Bone marrow (tissue), 2 donors: ENCODE measurements at places on chromosomes 16 and 17.
A peak's percentile ranks its signal among the peaks of the same experiment; 100 is the strongest.

DNA sequence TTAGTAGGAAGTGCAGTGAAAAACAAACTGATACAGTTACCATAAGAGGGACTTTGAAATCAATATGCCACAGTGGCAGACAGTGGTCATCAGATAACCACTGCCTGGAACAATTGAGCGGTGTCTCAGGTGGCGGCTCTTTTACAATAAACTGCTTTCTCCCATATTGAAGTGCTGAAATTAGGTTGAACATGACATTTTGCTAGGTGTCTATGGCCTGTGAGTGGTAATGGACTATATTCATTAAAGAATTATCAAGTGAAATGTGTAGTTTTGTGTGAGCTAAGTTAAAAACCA, 214.7 kb downstream of the RPTOR start:
- no peak for DNase-seq

DNA sequence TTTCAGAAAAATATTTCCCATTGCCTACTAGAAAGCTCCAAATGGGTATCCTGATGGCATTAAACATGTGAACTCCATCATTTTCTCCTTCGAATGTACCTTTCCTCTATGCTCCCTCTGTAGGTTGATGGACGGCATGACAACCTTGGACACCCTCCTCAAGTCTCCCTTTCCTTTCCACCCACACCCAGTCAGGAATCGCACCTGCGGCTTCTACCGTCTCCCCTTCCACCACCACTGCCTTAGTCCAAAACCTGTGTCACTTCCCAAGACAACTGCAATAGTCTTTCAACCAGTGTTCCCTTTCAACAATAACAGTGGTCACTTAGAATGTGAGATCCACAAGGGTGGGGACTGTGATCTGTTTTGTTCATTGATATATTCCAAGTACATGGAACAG, 233.1 kb upstream of the AXIN2 start:
- DNase-seq = peak; percentile 15

GRCh38 chr16:65054457-65054856, 67.4 kb downstream of the CDH11 start:
- DNase-seq = no peak

DNA sequence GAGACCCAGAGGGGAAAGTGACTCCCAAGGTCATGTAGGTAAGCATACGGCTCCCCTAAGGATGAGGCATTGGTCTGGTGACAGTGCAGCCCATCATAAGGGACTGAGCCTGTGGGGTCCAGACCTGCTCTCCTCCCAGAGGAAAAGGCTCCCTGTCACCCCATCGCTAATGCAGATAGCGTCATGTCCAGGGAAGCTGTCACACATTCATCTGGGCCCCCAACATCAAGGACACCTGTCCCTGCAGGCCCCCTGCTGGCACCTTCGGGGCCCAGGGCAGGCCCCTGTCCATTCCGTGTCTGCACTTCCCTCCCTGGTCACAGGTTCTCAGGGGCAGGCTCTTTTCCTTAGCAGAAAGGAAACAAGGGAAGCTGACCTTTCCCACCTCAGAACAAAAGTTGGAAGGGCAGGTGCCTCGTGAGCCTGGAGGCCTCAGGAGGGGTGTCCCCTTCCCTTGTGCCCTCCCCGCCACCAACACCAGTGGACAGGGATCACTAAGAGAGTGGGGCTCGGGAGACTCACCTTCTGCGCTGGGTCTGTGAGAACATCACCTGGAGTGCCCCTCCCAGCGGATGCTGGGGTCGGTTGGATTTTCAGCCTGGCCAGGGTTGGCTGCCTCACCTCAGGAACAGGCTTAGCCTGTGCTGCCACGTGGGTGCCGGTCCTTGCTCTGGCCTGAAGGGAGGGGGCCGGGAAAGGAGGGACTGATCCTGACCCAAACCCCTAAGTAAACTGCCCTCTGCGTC, 17.3 kb upstream of the LASP1NB start:
- DNase-seq = no peak

DNA sequence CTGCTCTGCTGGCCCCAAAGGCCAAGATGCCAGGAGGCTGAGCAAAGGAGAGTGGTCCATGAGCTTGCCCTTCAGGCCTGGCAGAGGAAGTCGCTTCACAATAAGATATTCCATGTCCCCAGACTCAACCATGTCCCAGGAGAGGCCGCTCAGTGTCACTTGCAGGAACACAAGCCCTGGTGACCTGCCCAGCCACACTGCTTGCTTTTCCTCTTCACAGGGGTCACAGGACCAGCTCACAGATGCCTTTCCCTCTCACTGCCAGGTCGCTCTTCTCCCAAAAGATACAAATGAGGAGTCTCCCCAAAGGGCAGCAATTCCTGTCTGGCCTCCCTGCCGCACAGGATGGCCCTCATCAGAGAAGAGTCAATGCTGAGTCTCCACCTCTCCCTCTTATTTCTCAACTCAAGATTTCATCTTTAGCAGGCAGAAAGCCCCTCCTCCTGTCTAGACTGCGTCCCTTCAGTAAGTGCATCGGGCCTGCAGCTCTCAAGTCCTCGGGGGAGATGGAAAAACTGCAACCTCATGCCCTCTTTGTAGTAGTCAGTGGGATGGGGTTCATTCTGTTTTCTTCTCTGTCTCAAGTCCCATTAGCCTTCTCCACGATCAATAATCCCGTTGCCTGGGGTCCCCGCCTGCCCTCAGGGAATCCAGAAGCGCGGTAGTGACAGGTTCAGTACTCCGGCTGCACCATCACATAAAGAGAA, 5.0 kb downstream of the JUP start:
- DNase-seq = no peak

DNA sequence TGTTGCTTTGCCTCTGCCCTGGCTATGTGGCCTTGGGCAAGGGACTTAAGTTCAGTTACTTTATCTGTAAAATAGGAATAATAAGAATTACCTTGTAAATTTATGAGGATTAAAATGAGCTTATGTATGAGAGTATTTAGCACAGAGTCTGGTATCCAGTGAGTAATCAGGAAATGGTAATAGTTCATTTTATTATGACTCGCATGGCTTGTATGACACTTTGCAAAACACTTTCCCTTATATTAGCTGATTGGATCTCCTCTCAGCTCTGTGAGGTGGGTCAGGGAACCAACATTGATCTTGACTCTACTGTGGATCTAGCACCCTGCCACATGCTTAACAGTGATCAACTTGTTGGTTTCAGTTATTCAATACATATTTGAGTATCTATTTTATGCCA, 8.3 kb upstream of the CDH3 start:
- DNase-seq = no peak

DNA sequence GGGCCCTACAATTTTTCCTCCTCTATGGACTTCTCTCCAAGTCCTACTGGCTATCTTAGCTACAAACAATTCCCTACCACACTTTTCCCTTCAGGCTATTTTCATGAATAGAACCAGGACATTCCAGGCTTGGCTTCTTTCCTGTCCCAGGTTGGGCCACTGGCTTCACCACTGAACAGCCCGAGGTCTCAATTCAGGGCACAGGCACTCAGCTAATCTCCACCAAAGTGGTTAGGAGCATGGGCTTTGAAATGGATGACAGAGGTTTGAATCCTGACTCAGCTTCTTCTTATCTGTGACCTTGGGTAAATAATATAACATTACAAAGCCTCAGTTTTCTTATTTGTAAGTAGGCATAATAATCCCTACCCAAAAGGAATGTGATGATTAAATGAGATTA, 50.9 kb upstream of the ZNF629 start:
- no peak for DNase-seq

DNA sequence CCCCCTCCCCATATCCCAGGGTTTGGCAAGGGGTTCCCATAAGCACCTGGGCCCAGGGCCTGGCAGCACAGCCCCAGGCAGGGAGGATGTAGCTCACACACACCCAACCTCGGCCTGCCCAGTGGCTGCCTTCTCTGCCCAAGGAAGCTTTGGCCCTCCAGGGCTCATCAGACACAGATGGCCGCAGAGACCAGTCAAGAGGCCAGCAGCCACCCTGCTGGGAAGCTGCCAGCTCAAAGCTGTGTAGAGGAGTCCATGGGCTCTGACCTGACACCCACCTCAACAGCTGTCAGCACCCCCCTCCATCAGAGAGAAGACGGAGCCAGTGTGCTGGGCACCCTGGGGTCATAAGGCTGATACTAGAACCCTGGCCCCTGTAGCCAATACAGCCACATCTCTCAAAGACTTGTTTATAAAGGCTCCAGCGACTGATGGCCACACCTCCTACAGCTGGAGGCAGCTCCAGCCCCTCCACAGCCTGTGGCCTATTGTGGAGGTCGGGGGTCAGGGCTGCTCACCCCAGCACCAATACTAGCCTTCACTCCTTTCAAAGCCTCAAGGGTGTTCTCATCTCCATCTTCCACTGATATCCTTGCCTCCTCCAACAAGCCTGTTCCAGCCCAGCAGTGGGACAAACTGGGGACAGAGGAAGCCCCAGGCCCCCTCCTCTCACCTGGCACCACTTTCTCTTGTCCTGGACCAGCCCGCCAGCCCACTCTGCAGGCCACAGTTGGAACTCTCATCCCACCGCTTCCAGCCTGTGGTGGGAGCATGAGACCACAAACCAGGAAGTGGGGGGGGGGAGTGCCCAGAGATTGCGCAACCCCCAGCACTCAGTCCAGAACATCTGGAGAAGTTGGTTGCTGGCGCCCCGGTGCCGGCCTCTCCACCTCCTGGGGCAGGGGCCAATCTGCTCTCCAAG, 2.2 kb upstream of the MPG start:
- peak; percentile 51 for DNase-seq

GRCh38 chr16:69706256-69706974, 19.9 kb downstream of the NQO1 start:
- DNase-seq = no peak

DNA sequence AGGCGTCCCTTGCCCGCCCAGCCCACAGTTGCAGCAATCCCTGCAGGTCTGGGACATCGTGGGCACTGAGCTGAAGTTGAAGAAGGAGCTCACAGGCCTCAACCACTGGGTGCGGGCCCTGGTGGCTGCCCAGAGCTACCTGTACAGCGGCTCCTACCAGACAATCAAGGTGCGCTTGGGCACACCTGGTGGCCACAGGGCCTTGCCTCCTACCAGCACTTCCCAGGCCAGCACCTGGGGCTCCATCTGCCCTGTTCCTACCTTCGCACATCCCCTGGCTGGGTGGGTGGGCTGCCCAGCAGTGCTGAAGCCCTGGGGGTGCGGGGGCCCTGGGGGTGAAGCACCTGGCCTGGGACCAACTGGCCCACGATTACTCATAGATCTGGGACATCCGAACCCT, 19.9 kb downstream of the TRAF7 start:
- no peak for DNase-seq

DNA sequence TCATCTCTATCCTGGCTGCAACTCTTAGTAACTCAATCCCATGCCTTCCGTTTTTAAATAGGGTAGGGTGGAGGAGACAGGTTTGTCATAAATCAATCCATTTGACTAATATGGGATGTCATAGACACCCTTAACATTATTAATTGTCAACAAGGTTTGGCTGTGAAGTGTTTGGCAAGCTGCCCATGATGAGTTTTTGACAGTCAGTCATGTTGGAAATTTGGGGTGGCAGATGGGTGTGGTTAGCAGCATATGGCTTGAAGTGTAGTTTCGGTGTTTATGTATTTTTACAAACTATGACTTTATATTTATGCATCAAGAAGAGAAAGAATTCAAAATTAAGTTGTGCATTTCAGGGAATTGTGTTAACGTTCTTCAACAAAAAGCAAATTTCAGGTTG, 221.8 kb upstream of the CDH5 start:
- DNase-seq = no peak

- DNase-seq = no peak
Measured at GRCh38 chr16:57472665-57473060, 10.2 kb downstream of the POLR2C start.

GRCh38 chr16:77675464-77676324, 46.6 kb upstream of the NUDT7 start:
- peak; percentile 33 for DNase-seq

DNA sequence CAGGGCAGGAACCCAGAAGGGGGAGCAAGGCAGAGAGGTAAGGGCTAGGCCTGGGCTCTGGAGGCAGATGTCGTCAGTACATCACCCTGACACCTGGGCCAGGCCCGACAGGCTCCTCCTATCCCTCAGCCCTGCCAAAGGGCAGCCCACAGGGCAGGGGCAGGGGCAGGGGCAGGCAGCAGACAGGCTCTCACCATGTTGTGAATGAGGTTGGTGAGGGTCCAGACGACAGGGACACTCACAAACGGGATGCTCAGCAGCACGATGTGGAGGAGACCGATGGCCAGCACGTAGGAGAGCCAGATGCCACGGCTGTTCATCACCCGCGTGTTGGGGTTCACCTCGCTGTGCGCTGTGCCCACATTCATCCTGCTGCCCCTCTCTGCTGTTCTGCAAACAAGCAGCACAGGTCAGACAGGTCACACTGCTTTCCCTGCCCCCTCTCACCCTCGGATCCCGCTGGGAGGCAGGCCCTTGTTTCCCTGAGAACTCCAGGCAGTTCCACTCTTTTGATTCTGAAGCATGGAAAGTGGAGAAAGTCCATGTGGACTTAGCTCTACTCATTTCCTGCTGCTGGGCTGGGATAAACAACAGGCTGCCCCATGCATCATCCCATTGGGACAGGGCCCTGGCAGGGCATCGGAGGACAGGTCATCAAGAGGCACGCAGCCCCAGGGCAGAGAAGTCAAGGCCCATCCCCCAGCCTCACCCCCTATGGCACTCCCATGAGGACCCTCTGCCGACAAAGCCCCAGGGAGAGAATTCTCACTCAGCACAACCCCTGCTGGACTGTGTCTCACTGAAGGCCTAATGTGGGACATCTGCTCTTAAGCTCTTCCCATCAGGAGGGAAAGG, 3.3 kb downstream of the ORMDL3 start:
- DNase-seq = no peak

- no peak for DNase-seq
Measured at GRCh38 chr17:61187038-61187437, 212.6 kb upstream of the TBX2 start.

- no peak for DNase-seq
Measured at GRCh38 chr17:81854974-81855774, 5.2 kb downstream of the P4HB start.

- peak; percentile 62 for DNase-seq
Measured at GRCh38 chr17:78883089-78883532, 19.9 kb downstream of the CEP295NL start.

GRCh38 chr16:75038036-75038858, 39.4 kb downstream of the ZNRF1 start:
- DNase-seq = no peak

- no peak for DNase-seq
Measured at GRCh38 chr17:80103449-80104085, 2.2 kb downstream of the GAA start.

DNA sequence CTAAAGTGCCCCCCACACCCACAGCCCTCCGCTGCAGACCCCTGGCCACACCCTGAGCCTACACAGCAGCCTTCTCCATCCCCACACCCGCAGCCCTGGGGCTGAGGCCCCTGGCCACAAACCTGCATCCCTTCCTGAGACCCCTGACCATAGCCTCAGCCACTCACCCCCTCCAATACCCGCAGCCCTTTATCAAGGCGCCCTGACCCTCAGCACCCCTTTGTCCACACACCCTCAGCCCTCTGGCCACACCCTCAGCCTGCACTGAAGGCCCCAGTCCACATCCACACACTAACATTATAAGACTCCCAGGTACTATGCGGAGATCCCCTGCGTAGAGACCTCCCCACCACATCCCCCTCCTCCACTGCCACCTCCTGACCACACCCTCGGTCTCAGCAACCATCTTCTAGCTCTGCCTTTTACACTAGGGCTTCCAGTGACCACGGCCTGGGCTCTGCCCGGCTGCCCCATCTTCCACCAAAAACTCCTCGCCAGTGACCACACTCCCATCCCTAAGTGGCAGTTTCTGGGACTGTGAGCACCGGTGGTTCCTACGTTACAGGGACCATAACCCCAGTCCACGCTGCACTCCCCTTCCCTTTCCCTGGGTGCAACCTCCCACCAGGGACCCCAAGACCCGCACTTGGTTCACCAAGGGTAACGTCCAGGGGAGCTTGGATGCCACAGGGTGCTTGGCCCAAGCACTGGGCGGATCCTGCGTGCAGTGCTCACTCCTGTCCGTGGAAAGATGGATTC, 818 bp downstream of the TPPP3 start:
- DNase-seq = no peak
